ENCODE measurements at places on chromosomes 5 and 9.
A peak's percentile ranks its signal among the peaks of the same experiment; 100 is the strongest.

- DNase-seq, result no peak
Measured at GRCh38 chr5:132230871-132231270, 3.2 kb upstream of the P4HA2 start.

GRCh38 chr5:126720369-126720768 is 56.6 kb upstream of the LMNB1 start:
- no peak for DNase-seq

DNA sequence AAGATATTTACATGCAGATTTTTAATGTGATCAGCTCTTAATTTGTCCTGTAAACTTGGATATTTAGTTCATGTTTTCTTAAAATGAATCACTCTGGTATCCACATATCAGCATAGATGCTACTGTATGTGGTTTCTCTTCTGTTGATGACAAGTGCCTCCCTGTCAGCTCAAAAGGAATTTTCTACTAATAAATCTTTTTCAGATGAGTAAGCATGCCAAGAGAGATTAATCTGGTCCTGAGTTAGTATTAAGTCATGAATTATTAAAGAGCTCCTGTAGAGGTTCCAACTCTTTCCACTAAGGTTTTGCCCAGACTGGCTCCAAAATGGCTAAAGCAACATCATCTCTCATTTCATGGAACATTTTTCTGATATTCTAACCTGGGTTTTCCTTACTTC is 129.2 kb downstream of the GOLPH3 start:
- DNase-seq, result no peak

GRCh38 chr5:75265731-75266130 is 29.1 kb upstream of the ANKRD31 start:
- peak; percentile 4 for DNase-seq

- no peak for DNase-seq
Measured at GRCh38 chr9:82146677-82147076, 158.1 kb downstream of the SPATA31D1 start.
